ENCODE measurements at places on chromosomes 4 and X.

DNA sequence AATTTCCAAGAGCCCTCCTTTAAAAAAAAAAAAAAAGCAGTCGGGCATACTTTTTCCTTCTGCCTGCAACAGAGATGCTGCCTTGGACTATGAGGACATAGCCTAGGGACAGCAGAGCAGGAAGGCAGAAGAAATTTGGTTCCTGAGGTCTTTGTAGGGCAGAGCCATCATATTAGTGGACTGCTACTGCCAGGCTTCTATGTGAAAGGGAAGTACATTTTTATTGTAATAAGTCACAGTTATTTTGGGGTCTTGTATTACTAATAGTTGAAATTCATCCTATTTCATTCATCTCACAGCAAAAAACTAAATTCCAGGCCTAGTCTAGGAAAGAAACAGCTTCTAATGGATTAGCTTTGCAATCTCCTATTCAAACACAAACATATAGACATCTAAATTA, 211.2 kb downstream of the NSUN7 start:
- no peak for DNase-seq

- DNase-seq = no peak
These were observed 2.0 kb downstream of the ANXA3 start for GRCh38 chr4:78553529-78554060.

DNA sequence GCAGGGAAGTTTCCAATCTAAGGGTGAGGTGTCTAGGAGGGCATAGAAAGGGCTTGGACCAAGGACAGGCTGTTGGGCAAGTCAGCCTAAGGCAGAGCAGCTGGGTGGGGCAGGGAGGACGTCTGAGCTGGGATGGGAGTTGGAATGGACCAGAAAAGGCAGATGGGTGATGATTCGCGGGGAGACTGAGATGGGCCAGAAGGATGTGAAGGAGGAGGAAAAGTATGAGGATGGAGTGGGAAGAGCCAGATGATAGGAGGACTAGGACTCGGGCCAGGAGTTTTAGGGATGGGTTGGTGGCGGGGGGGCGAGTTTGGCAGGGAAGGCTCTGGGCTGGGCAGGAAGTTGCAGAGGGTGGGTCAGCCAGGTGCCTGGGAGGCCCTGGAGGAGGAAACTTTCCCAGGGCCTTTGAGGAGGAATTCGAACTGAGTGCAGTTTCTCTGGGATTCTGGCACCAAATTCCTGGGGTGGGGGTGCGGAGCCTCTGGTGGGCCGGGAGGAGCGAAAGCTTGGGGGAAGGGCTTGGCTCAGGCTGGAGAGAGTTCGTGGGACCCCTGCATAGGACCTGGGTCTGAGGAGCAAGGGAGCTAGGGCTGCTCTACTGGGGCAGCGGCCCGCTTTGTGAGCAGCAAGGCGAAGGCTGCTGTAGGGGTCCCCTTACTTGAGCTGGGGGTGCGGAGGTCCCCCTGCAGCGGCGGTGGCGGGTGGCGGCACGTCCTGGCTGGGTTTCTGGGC, 8.7 kb upstream of the TIMP1 start:
- DNase-seq = no peak

GRCh38 chr4:112923516-112923915, 125.9 kb upstream of the ANK2 start:
- no peak for DNase-seq

DNA sequence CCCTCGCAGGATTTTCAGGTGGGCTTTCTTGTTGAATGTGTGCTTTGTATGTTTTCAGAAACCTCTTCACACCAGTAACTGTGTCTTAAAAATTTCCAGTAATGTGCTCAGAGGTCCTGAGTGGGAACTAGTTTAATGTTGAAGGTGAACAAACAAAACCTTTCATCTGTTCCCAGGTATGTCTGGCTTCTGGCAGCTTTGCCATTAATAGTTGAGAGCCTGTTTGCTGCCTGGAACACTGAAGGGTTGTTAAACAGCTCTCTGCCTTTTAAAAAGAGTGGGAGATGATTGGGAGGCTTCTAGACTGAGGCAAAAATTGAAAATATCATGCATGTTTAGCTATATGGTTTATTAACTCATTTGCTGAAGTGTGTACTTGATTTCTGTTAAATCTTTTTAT, 161.2 kb upstream of the AGTR2 start:
- no peak for DNase-seq

GRCh38 chrX:13074297-13075262, 30.2 kb upstream of the FAM9C start:
- no peak for DNase-seq

GRCh38 chr4:153573881-153574802, 108.0 kb downstream of the TMEM131L start:
- no peak for DNase-seq
